ENCODE measurements at places on chromosomes 11 and 22. TPM values are rescaled to one million over a fixed set of nuclear protein-coding genes. Genes with fewer than 3 reads are reported as not detected.

- no peak for DNase-seq
Measured at GRCh38 chr11:78354408-78355308, 63.0 kb downstream of the GAB2 start.

GRCh38 chr22:38461414-38462081 lies 6.3 kb upstream of the KDELR3 start:
- peak; percentile 95 for DNase-seq

GRCh38 chr22:24521791-24522245 lies 26.7 kb downstream of the UPB1 start:
- peak; percentile 85 for DNase-seq

Gene BSCL2
- 200 TPM for total RNA-seq

Gene PDGFD
- 4.0 TPM for total RNA-seq
